ENCODE measurements at places on chromosomes 16 and 17.

- DNase-seq, result no peak
Observed at GRCh38 chr17:7888184-7888920, at the start of gene CHD3. Gene CHD3, plus strand, starts transcription at chr17:7888789. Its CDS starts 212 bp downstream, at chr17:7889001.

- no peak for DNase-seq
Observed at GRCh38 chr17:27349540-27350021, 55.7 kb downstream of the WSB1 start.

GRCh38 chr17:9517396-9517795, 58.2 kb downstream of the STX8 start:
- no peak for DNase-seq

DNA sequence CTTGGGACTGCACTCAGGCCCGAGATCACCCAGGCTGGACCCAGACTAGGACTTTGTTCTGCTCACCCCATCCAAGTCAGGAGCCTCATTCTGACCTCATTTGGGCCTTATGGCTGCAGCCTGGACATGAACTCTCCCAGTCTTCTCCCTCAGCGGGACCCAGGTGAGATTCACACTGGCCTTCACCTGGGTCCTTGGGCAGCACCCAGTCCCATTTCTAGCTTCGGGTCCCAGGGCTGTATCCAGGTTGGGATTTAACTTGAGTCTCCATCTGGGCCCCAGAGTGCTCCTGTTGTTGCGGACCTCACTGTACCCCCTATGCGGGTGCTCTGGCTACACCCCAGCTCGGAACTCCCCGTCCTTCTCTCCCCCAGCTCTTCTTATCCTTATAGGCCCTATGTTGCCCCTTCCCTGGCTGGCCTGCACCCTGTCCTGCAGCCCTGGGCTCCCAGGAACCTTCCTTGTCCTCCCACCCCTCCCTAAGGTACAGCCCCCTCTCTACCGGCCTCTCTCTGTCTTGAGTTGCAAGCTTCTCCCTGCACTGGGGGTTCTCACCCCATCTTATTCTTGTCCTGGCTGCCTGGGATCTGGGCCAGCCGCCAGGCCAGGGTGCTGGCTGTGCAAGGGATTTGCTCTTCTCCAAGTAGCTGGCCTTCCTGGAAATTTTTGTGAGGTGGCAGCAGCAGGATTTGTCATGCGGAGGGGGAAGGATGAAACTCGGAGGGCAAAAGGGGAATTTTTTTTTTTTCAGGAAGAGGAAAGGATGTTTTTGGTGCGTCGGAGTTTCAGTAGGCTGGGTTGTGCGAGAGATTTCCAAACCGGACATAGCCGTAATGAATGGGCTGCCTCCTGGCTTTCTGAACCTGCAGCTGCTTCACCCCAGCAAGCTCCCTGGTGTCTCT, 904 bp downstream of the MAP2K3 start:
- DNase-seq, result no peak

DNA sequence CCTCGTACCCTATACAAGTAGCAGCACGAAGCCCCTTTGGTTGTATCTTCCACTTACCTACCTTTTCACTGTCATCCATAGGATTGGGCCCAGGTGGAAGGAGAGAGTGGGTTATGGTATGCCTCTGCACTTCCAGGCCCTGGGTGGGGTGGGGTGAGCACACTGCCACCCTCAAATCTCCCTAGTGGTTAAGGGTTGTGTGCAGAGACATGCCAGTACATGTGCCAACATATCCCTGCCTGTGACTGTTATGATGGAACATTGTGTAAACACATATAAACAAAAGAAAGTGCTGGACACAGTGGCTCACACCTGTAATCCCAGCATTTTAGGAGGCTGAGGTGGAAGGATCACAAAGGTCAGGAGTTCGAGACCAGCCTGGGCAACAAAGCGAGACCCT, 11.1 kb downstream of the HROB start:
- no peak for DNase-seq

- DNase-seq, result no peak
Observed at GRCh38 chr17:50149417-50150353, 792 bp downstream of the PPP1R9B start.

GRCh38 chr16:30010844-30011713, at the start of gene DOC2A:
Gene DOC2A, minus strand, starts transcription at chr16:30011027. Its CDS starts 805 bp downstream, at chr16:30010222.
- DNase-seq, result no peak

DNA sequence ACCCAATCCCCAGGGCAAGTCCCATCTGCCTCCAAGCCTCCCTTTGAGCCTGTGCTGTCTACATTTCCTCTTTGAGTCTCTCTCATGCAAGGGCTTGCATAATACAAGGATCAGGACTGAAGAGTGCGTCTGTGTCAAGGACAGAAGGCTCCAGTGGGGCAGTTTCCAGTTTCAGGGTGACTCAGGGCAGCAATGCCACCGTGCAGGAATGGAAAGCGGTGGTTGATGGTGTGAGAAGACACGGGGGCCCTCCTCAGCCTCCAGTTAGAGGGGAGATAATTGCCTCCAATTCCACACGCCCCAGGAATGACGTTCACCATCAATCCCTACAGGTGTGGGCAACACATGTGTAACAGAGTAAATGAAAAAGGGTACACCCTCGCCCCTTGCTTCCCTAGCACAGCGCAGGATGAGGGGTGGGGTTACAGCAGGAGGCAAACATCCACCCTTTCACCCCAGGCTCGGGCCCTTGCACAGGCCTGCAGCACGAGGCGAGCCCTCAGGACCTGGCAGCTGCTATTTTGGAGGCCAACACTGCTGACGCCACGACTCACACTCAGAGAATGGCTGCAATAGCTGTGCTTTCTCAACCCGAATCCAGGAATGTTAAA, 24.8 kb upstream of the SLC25A19 start:
- DNase-seq, result no peak

Data from thymus (tissue), 14 donors.